Renal pelvis (tissue), 12 donors: ENCODE measurements at places on chromosomes 7 and 10. TPM values are rescaled to one million over a fixed set of nuclear protein-coding genes. Genes with fewer than 3 reads are reported as not detected.

IFIT1B gene
- 0.04 TPM for polyA plus RNA-seq

CUBN gene
- polyA plus RNA-seq = 263 TPM

INMT gene
- 1.3 TPM for polyA plus RNA-seq

MYOZ1 gene
- 4.6 TPM for polyA plus RNA-seq

VWDE gene
- polyA plus RNA-seq = 5.1 TPM

MCM10 gene
- polyA plus RNA-seq = 11.8 TPM

DRGX gene
- polyA plus RNA-seq = not detected

CPVL gene
- polyA plus RNA-seq = 57.5 TPM

DNA sequence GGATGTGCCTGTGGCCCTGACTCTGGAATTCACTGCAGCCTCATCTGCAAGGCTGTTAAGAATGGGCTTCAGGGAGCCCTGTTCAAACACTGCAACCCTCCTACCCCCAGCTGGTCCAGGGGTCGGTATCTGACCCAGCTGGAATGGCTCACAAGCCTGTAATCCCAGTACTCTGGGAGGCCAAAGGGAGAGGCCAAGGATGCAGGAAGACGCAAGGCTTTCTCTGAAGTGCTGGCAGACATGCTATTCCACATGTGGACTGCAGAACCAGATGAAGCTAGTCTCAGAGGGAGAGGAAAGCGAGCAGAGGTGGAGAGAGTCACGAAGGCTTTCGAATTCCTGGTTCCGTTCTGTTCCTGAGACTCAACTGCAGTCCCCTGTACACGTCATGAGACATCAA, 45.0 kb downstream of the ESYT2 start:
- DNase-seq = no peak

- DNase-seq = no peak
These were observed 35.2 kb downstream of the PANK1 start for GRCh38 chr10:89609833-89610346.

DNA sequence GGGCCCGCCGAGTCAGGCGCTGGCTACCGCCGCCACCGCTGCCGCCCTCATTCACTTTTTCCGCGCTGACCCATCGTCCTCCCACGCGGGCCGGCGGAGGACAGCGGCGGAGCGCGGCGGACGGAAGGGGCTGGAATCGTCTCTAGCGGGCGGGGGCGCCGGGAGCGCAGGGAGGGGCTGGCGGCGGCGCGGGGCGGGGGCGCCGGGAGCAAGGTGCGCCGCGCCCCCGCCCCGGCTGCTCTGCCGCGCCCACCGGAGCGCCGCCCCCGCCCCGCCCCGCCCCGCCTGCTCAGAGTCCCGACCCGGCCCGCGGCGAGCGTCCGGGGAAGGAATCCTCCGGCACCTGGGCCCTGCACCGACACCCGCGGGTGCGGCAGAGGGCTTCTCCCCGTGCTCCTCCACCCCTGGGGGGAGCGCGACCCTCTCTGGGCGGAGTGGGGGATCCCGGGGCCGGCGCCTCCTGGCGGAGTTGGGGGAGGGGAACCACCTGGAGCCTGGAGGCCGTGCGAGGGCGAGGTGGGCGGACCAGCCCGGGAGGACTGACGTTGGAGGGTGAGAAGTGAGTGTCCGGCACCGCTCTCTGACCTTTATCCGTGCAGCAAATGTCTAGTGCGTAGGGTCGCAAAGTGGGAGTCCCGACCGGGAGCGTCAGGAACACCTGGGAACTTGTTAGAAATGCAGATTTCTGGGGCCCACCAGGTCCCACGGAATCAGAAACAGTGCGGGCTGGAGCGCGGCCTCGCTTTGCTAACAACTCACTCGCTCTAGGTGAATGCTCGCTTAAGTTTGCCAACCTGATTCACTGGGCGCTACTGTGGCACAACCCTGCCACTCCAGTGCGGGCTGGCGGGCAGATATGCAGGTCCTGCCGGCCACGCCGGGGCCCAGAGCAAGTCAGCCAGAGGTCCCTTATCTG, at the start of gene COBL:
Gene COBL (minus strand): TSS at position 144 of the 916 bp plus-strand sequence. CDS start 176 bp downstream, outside the sequence.
- DNase-seq = peak; percentile 24

DNA sequence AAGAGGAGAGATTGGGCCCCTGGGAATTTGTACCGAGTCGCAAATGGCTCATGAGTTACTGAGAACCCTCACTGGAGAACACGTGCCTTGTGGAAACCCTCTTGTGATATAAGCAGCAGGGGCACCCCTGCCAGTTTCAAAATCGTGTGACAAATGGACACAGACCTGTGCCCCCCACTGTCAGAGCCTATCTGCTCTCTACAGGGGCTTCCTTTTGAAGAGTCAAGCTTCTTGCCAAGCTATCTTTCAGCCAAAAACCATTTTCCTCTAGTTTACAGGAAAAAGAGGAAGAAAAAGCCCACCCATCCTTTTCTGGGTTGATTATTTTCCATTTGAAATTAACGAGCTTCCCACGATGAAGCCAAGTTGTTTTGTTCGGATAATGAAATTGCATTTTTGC, 64.1 kb upstream of the MPP7 start:
- no peak for DNase-seq

GRCh38 chr7:108311446-108312168, 144.6 kb downstream of the NRCAM start:
- DNase-seq = no peak

GRCh38 chr7:22109761-22110160, 164.1 kb upstream of the CDCA7L start:
- no peak for DNase-seq

DNA sequence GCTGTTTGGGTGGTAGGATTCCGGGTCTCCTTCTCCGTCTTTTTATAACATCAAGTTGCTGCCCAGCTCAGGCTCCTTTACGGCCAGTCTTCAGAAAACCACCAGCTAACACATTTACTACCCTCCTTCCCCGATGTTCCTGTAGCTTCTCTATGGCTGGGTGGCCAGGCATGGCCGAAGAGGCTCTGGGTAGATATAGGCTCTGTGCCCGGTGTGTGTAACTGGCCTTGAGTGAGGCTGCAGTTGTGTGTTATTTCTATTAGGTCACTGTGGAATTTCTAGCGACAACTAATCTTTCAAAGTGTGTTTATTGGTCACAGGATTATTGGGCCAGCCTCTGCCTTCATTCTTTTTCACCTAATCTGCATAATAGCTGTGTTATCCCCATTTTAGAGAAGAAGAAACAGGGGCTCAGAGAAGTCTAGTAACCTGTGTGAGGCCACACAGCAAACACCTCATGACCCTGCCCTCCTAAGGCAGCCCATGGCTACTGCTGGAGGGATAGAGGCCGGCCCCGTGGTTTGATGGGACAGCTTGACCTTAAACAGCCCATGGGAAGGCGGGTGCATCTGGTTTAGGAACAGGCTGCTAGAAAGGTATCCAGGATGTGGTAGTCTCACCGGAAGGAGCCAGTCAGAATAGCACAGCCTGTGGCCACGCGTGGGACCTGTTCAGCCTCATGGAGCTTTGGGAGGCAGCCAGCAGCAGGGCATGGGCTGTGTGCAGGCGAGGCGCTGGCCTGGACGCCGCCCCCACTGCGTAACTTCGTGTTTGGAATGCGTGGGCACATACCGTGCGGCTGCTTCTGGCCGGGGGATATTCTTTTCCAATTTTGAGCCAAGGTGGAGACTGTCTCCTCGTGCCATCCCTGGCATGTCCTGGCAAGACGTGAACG, 29.7 kb downstream of the HTRA1 start:
- no peak for DNase-seq

GRCh38 chr10:132493756-132494290, 43.8 kb upstream of the INPP5A start:
- no peak for DNase-seq

- no peak for DNase-seq
These were observed 196.7 kb downstream of the KLF6 start for GRCh38 chr10:3588346-3588745.

- no peak for DNase-seq
These were observed 59.3 kb upstream of the TRIM8 start for GRCh38 chr10:102585026-102585425.

- no peak for DNase-seq
These were observed 70.3 kb upstream of the SHH start for GRCh38 chr7:155882596-155882995.

DNA sequence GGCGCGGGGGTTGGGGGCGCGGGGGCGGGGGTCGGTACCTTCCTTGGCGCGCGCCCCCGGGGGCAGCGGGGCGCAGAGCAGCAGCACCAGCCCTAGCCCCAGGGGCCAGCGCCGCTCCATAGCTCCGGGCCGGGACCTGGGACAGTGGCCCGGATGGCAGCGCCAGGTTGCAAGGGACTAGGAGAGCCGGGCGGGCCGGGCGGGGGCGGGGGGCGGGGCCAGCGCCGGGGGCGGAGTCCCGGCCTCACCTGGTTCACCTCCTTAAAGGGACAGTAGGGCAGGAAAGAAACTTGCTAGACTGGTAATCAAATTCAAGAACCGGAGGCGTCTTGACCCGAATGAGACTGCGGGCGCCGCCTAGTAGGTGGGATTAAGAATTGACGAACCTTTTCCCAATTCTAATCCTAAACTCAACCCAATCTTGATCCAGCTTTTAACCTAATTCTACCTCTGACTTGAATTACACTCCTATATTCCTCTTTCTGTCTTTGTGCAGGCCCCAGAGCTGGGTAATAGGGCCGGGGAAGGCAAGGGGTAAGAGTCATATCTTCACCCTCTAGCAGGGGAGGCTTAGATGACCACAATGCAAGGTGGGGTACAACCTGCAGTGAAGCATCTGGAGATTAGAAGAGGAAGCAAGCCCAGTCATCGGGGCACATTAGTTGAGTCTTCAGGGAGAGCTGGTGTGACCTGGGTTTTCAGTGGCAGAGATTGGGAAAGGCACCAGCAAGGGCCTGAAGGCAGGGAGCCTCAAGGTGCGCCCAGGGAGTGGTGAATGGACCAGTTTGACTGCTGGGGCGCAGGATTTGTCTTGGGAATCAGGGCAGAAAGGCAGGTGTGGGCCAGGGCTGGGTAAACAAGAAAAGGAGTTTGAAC, at the start of gene EPHA1:
Gene EPHA1 (minus strand): TSS at position 171 of the 876 bp plus-strand sequence. CDS start 51 bp downstream, at position 120.
- peak; percentile 45 for DNase-seq

DNA sequence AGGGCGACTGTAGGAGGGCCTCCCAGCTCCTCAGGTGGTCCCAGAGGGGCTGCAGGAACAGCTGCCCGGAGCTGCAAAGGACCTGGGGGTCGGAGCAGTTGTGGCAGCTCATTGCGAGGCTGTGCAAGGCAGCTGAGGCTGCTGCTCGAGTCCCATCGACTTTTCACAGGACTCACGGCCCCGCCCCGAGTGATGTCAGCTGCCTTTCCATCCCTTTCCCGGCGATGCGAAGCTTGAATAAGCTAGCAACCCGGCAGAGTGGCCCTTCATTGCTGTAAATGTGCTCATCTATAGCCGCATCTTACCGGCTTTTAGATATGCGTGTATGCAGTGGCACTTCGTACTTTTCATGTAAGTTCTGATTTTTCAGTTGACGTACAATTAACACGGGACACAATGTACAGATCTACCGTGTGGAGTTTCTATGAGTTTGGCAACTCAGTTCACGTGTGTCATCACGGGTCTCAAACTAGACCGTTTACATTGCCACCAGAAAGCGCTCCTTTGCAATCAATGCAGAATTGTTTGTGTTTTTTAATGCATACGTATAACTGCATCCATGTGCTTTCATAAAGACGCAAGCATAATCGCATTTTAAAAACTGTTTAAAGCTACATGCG, at the start of gene CH25H:
Gene CH25H (minus strand): TSS at position 137 of the 620 bp plus-strand sequence. CDS start 25 bp downstream, at position 112.
- peak; percentile 71 for DNase-seq
